Muscle of arm (tissue), 14 donors: ENCODE measurements at places on chromosomes 12 and 14.

DNA sequence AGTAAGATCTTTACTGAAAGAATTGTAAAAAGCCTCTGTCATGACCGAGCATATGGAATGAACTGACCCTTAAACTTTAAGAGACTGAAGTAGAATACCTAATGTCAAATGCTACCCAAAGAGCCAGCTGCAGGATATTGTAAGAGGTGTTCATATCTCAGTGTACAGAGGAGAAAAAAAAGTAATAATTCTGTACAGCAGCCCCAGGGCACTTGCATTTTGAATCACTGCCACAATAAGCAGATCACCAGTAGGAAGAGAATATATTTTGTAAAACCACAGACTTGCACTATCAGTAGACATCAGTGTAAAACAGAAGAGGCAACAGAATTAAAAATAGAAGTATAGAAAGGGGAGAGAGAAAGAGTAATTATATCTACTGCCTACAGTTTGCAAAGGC, 162.6 kb downstream of the PPFIA2 start:
- DNase-seq, result no peak

DNA sequence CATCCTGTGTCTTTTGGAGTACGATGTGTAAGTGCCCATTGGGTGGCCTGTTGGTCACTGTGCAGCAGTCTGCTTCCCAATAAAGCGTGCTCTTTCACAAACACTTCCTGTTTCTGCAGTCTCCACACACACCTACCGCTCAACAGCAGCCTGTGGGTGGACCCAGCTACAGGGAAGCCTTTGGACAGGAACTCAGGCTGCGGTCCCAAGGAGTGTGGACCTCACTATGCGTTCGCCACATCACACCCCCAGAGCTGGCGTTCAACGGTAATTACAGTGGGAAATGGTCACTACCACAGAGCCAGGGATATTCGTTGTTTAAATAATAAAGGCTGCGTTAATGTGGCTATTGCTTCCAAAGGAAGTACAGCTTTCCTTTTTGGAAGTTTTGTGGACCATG, 16.2 kb downstream of the PSMC1 start:
- DNase-seq, result no peak

- DNase-seq, result no peak
Measured at GRCh38 chr12:107405436-107405835, 280.2 kb upstream of the PWP1 start.

DNA sequence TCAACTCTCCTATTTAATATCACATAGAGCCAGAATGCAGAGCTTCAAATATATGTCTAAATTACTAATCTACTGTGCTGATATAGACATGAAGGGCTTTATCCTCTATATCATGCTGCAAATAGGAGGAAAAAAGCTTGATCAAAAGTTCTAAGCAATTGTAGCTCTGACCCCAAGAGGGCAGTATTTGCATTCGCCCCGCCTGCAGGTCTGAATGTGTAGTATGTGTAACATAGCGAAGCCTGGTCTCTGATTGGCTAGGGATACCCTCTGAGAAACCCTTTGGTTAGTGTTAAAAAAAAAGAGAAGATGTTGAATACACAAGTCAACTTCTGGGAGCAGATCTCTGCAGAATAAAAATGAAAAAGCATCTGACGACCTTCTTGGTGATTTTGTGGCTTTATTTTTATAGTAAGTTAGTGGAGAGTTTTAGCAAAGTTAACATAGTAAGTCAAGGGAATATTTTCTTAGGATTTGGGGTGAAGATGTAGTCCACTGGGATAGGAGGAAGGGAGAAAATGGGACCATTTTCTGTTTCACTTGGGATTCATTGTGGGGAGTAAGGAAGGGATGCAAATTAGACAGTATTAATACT, 151.6 kb upstream of the OR4E1 start:
- no peak for DNase-seq

DNA sequence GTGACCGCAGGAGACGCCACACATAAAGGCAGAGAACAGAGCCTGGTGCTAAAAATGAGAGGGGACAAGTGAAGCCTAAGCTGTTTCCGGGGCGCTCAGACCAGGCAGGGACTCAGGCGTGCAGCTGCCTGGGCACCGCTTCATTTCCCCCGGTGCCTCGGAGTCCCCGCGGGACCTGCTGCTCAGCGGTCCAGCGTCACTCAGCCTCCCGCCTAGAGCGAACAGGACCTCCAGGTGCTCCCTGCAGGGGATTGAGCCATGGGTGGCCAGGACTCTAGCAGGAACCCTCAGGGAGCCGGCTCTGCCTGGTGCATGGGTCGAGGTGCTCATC, 31.0 kb downstream of the CCDC85C start:
- no peak for DNase-seq

- DNase-seq, result no peak
Measured at GRCh38 chr12:46134205-46134811, 134.5 kb downstream of the SLC38A1 start.

- DNase-seq, result no peak
Measured at GRCh38 chr12:1587927-1588574, 6.3 kb downstream of the FBXL14 start.

GRCh38 chr14:22888662-22889061, 5.6 kb downstream of the REM2 start:
- DNase-seq, result no peak

GRCh38 chr14:77707355-77707723, 484 bp downstream of the ALKBH1 start:
- DNase-seq, result peak; percentile 30

DNA sequence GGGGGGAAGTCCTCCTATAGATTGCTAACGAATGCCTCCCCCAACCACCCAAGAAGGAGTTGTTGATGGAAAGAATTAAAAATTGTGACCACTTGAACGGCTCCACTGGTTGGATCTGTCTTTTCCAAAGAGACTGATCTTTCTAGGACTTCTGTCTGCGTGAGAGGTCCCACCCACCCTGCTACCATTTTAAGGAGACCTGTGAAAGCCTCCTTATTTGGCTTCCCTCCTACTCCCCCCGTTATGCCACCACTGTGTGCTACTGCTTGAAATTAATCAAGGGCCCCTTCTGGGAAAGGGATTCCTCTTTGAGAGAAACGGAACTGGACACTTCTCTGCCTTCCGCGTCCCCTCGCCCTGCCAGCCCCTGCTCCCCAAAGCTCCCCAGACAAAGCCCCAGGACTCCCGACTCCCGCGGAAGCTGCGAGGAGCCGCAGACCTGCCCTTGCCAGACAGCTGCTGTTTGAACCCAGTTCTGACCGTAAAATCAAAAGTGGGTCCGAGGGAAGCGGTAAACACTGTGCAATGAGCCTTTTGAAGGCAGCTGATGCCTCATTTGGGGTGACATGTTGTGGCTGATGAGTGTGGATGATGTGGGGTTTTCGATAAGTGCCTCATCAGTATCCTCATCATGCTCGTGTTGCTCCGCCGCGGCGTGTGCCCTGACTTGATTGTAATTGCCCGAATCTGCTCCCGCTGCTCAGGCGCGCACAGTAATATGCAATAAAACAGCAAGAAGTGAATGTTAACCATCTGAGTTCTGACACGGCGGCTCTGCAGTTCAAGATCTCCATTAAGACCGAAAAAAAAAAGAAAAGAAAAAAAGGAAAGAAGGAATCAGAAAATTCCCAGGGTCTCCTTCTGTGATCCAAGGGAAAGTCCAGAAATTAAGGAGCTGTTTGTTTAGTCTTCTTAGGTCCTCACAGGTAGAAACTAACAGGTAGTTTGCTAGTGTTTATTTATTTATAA, 48.2 kb downstream of the MBIP start:
- DNase-seq, result peak; percentile 0

GRCh38 chr12:21543151-21543550, 17.1 kb downstream of the SPX start:
- DNase-seq, result no peak

- DNase-seq, result no peak
Measured at GRCh38 chr12:15751741-15752140, 37.4 kb downstream of the EPS8 start.

DNA sequence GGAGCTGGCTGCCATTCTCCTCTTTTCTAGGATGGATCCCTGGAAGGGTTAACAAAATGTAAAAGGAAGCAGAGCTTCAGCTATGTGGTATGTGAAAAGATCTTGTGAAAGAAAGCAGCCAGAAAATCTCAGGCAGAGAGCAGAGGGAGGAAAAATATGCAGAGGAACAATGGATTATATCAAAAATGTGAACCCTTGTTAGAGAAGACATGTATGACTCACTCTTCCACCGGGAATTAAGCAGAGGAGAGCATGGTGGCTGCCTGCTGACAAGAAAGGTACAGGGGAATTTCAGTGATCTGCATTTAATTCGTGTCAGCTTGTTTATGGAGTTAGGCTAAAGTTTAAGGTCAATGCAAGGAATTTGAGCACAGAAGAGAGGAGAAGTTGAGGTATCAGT, 46.3 kb downstream of the KCNA1 start:
- no peak for DNase-seq

- no peak for DNase-seq
Measured at GRCh38 chr14:54366736-54367735, 29.8 kb upstream of the CDKN3 start.

DNA sequence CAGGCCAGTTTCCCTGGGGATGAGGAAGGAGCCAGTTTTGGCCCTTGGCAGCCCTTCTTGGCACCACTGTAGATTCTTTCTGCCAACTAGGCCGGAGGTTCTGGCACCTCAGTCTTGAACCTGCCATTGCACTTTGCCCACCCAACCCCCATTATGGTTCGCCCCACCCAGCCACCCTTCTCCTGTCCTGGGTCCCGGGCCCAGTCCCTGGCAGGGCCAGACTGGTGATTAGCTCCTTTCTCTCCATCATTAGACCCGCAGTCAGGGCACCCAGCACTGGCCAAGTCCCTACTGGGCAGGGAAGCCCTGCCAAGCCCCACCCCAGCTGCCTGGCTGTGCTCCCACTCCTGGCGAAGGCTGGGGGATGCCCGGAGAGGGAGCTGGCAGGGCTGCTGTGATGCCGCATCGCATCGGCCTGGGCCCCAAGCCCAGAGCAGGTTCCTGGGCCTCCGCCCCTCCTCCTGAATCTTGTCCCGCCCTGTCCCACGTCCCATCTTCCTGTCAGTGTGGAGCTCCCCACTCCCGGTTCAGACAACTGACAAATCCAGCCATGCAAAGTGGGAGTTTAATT, 9.8 kb downstream of the FAM222A start:
- no peak for DNase-seq

DNA sequence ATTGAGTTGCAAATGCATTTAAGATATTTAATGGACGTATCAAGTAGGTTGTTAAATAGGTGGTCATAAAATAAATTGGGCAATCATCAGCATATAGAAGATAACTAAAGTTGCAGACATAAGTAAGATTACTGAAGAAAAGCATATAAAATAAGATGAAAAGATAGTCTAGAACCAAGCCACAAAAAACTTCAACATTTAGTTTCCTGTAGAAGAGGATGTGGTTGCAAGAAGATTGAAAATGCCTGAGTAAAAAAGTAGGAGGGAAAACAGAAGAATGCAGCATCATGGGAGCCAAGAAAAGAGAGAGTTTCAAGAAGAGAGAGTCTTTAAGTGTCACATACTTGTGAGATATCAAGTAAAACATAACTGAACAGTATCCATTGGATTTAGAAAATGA, 17.6 kb upstream of the SLC16A7 start:
- DNase-seq, result no peak

- no peak for DNase-seq
Measured at GRCh38 chr14:100836311-100836805, 10.4 kb downstream of the MEG3 start.

- peak; percentile 9 for DNase-seq
Measured at GRCh38 chr14:70726651-70727375, 82.5 kb downstream of the MAP3K9 start.

- no peak for DNase-seq
Measured at GRCh38 chr12:22238211-22238610, 96.3 kb downstream of the ST8SIA1 start.

DNA sequence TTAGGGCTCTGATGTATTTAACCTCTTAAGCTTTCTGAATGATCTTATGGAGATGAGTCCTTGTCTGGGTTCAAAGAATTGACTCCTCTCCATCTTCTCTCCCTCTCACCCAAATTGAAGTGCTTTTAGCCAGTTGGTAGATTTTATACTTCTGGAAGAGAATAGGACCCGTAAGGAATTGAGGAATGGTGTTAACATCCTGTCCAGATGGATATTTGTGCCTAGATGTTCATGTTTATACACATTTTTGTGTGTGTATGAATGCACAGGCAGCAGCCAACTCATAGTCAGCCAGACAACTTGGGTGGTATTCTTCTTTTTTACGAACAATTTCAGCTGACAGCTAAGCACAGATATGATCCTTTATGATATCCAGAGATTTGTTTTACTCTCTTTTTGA, 449.6 kb upstream of the RGS6 start:
- peak; percentile 62 for DNase-seq

DNA sequence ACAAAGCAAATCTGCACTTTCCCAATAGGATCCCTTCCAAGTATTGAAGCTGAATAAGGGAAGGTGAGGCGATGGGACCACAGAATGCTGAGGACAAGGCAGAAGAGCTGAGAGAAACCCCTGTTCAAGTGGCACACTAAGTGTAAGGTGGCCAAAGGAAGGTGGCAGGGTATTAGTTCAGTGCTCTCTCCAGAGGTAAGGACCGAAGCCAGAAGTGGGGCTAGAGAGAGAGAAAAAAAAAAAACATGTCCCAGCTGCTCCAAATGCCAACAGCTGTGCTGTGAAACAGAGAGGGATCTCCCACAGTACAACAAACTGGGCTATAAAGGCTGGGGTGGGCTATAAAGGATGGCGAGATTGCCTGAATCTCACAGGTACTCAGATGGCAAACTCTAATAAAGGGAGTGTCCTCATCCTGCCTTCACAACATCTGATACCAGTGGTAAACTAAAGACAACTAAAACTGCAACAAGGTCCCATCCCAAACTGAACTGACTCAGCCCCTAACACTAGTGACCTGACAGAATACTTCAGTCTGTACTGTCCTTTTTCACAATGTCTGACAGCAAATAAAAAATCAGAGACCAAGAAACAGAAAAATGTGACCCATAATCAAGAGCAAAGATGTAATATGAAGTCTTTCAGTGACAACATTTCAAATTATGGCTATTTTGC, 47.9 kb downstream of the CDK17 start:
- no peak for DNase-seq

- no peak for DNase-seq
Measured at GRCh38 chr12:2682296-2683251, 112.2 kb upstream of the FKBP4 start.

GRCh38 chr14:45070215-45070614, 13.7 kb upstream of the PRPF39 start:
- DNase-seq, result no peak

GRCh38 chr12:116302166-116303058, 24.9 kb upstream of the MED13L start:
- no peak for DNase-seq

- DNase-seq, result peak; percentile 6
Measured at GRCh38 chr14:95701846-95702221, 12.1 kb downstream of the TCL1A start.

- no peak for DNase-seq
Measured at GRCh38 chr12:70581208-70581607, 56.0 kb downstream of the PTPRB start.
